T-cell (primary cell): ENCODE measurements at places on chromosomes 2 and 18. TPM values are rescaled to one million over a fixed set of nuclear protein-coding genes. Genes with fewer than 3 reads are reported as not detected.

DNA sequence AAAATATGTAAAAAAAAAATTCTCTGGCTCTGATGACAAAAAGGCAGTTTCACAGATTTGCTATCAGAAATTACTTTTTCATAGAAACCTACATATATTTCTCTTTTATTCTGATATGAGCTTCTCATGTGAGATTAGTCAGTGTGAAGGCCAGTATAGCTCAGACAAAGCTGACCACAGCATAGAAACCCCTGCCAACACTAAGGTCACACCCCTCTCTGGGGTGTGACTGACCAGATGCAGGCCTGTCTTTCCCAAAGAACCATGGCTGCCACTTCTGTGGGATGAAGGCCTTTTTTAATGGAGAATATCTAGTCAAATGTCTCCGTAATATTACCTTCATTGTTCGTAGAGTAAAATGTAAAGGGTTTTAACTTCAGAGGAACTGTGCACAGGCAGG is 330.3 kb upstream of the KCNJ3 start:
- H3K4me1 ChIP-seq, result no peaks in the 10 kb centered on the region
- no peaks in the 10 kb centered on the region for H3K36me3 ChIP-seq
- no peaks in the 10 kb centered on the region for H3K27me3 ChIP-seq
- H3K4me3 ChIP-seq, result no peak overlapping the region
- H3K27ac ChIP-seq, result no peak overlapping the region

The GNLY gene
- total RNA-seq, result 377 TPM

The STEAP3 gene
- 0.46 TPM for total RNA-seq

GRCh38 chr18:62371436-62371835 is 46.3 kb downstream of the TNFRSF11A start:
- H3K36me3 ChIP-seq, result no peaks in the 10 kb centered on the region
- no peak overlapping the region for H3K27ac ChIP-seq
- DNase-seq, result no peak
- no peak overlapping the region for H3K4me3 ChIP-seq

The DNAJC10 gene
- 40.6 TPM for total RNA-seq

- H3K4me3 ChIP-seq, result no peak overlapping the region
- no peaks in the 10 kb centered on the region for H3K27me3 ChIP-seq
- peaks cover 2% of the 10 kb centered on the region for H3K36me3 ChIP-seq
- DNase-seq, result no peak
- no peaks in the 10 kb centered on the region for H3K4me1 ChIP-seq
Observed at GRCh38 chr2:100983684-100984310, 18.3 kb upstream of the RPL31 start.

- no peak for DNase-seq
- H3K27me3 ChIP-seq, result no peaks in the 10 kb centered on the region
- H3K4me1 ChIP-seq, result no peaks in the 10 kb centered on the region
- H3K27ac ChIP-seq, result no peak overlapping the region
- H3K4me3 ChIP-seq, result no peak overlapping the region
- H3K36me3 ChIP-seq, result no peaks in the 10 kb centered on the region
Observed at GRCh38 chr2:11278219-11278618, 66.2 kb downstream of the ROCK2 start.

The TRABD2A gene
- total RNA-seq, result 219 TPM
